Eye (tissue), 1 donor: ENCODE measurements at places on chromosomes 1 and 21.

GRCh38 chr21:16069178-16070112 is 339.7 kb downstream of the USP25 start:
- DNase-seq = no peak

DNA sequence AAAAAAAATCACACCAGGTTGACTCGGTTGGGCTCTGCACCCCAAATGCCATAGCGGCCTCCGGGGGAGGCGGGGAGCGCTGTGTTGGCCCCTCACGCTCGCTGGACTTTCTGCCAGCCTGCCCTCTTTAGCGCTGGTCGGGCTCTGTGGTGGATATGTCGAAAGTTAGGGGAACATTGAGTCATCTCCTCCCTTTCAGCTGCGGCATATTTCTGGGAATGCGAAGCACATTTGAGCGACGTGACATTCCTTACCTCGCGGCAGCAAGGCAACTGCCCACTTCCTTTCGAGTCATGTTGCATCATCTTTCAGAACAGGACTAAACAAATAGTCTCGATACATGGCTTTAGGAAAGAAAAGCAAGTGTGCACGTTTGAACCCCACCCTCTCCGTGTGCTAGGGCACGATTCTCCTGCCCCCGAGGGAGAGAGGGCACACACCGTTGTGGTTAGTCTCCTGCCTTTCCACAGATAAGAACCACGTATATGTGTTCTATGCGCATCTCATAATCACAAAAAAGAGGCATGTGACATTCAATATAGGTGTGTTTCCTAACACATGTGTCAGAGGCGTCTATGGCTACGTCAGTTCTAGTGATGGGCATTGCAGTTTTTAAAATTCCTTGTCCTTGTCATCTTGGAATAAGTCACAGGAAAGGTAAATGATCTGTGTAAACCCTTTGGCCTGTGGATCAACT is 105.9 kb upstream of the SLC45A1 start:
- peak; percentile 48 for DNase-seq

- DNase-seq = no peak
Observed at GRCh38 chr1:31507221-31507620, 69.1 kb upstream of the TINAGL1 start.

DNA sequence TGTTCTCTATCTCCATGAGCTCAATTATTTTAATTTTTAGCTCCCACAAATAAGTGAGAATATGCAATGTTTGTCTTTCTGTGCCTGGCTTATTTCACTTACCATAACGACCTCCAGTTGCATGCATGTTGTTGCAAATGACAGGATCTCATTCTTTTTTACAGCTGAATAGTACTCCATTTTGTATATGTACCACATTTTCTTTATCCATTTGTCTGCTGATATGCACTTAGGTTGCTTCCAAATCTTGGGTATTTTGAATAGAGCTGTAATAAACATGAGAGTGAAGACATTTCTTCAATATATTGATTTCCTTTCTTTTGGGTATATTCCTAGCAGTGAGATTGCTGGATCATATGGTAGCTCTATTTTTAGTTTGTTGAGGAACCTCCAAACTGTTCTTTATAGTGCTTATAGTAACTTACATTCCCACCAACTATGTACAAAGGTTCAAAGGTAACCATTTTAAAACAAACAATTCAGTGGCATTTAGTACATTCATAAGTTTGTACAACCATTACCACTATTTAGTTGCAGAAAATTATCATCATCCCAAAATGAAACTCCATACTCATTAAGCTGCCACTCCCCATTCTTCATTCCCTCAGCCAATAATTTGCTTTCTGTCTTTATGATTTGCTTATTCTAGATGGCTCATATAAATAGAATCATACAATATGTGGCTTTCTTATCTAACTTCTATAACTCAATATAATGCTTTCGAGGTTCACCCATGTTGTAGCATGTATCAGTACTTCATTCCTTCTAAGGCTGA is 255.9 kb upstream of the NFIA start:
- no peak for DNase-seq

GRCh38 chr1:90713741-90714509 is 3.2 kb downstream of the BARHL2 start:
- peak; percentile 68 for DNase-seq

DNA sequence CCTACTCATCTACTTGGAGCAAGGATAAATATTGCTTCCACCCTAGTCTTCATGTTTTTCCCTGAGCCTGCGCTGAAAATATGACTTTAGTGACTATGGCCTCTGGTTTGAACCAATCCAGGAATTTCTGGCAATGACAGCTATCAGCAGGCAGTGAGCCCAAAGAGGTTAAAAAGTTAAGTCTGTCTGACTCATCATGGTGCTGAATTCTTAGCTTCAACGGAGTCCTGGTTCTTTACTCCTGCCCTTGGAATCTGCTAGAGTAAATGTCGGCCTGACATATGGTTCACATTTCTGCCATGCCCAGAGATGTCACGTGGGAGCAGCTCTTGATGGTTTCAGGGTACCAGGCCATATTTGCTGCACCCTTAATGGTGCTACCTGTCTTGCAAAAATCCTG is 351.6 kb upstream of the PLXNA2 start:
- DNase-seq = no peak

DNA sequence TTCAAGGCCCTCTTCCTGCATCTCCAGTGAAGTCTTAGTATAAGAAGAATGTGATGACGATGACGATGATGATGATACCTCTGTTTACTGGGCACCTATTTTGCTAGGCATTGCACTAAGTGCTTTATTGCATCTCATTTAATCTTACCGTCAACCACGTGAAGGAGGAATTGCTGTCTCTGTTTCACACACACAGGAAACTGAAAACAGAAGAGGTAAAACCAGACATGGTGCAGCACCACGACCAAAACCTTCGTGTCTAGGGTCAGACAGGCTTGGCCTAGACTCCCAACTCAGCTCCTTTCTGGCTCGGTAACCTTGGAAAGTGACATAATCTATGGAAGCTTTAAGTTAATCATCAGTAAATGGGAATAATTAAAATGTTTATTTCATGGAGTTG is 20.7 kb upstream of the KCNA2 start:
- no peak for DNase-seq

- no peak for DNase-seq
Observed at GRCh38 chr1:160228431-160228830, 23.2 kb downstream of the PEA15 start.
